Fibroblast of mammary gland (primary cell): ENCODE measurements at places on chromosomes 12 and 14.
A peak's percentile ranks its signal among the peaks of the same experiment; 100 is the strongest.

DNA sequence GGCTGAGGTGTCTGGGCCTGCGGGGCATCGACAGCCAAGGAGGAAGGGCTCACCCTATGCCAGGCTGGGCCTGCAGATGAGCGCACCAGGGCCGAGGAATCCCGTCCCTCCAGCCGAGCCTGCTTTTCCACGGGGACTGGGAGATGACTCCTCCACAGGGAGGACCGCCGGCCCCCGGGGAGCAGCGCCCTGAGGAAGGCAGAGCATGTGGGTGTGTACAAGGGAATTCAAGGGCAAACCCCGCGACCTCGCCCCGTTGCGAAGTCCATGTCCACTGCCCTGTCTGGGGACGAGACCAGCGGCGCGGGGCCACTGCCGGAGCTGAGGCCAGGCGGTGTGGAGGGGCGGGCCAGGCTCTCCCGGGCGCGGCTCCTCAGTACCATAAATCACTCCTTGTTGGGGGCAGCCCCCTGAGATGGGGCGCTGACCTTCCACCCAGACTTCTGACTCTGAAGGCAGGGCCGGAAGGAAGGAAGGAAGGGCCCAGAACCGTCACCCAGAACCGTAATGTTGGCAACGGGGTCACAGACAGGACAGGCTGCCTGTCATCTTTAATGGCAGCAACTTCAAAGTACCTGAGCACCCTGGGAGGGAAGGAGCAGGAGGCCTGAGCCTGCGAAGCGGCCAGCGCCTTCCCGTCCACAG is 52.5 kb downstream of the RNF34 start:
- no peak for DNase-seq

GRCh38 chr14:93538413-93538812 is 107.7 kb downstream of the UNC79 start:
- DNase-seq = peak; percentile 28

- no peak for DNase-seq
Observed at GRCh38 chr12:55745361-55746173, 2.6 kb downstream of the GDF11 start.

DNA sequence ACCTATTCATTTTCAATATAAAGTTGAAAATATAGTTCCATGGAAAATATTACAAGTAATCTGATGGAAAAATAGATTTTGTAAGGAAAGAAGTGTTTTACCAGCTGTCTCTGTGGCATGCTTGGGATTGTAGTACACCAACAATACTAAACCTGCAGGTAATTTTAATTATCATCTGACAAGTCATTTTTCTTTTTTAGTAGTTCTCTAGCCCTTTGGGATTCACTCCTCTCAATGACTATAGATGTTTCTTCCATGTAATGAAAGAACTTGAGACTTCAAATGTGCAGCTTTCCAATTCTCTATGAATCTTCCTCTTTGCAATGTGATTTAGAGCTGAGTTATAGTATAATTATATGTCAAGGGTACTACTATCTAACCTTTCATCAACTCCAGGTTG is 14.7 kb upstream of the LIN7A start:
- no peak for DNase-seq

- no peak for DNase-seq
Observed at GRCh38 chr12:122982477-122982815, 2.0 kb downstream of the ARL6IP4 start.

GRCh38 chr12:81797100-81797499 is 38.0 kb upstream of the PPFIA2 start:
- DNase-seq = peak; percentile 34

DNA sequence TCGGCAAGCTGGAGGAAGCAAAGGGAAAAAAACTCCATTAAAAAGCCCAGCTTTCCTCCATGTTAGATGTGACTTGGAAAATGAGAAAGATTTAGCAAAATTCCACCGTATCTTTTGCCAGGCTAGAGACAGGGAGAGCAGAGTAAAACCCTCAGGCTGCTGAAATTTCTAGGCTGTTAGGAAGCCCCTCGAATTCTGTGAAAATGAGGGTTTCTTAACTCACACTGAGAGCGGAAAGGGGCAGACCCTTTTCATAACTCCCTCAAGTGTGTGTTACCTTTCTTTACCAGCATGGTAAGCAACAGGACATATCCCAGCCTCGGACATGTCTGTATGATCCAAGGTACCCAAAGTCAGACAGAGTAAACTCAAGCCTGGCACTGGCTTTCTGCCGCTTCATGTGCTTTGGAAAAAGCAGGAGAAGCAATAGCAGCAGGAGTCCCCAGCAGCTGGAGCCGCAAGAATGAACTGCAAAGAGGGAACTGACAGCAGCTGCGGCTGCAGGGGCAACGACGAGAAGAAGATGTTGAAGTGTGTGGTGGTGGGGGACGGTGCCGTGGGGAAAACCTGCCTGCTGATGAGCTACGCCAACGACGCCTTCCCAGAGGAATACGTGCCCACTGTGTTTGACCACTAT is at the start of gene RHOJ:
Gene RHOJ, plus strand, starts transcription at position 37 of the 637 bp plus-strand sequence. Its CDS starts 427 bp downstream, at position 464.
- peak; percentile 2 for DNase-seq

GRCh38 chr14:89564989-89565388 is 148.0 kb upstream of the FOXN3 start:
- DNase-seq = no peak

DNA sequence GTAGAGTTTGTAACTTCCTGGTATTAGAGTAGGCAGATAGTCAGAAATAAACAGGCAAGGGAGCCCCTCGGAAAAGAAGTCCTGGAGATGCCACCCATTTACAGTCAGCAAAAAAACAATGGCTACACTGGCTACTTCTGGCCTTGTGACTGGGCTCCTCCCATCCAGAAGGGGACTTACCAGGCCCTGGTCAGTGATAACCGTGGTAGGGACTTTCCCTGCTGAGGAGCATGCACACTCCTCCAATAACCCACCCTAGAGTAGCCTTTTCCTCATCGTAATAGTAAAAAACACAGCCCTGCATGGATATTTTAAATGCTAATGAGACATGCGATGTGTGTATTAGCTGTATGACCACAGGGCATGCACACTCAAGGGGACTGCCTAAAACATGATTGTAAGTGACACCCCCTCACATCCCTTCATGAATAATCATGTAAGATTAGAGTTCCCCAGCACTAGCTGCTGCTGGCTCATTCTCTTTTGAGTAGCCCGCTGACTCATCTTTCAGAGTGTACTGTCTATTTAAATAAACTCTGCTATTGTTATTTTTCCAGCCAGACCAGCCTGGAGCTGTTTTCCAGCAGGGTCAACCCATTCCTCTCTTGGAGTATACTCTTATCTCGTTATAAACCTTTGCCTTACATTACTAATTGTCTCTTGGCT is 413.8 kb upstream of the TMTC1 start:
- peak; percentile 44 for DNase-seq

DNA sequence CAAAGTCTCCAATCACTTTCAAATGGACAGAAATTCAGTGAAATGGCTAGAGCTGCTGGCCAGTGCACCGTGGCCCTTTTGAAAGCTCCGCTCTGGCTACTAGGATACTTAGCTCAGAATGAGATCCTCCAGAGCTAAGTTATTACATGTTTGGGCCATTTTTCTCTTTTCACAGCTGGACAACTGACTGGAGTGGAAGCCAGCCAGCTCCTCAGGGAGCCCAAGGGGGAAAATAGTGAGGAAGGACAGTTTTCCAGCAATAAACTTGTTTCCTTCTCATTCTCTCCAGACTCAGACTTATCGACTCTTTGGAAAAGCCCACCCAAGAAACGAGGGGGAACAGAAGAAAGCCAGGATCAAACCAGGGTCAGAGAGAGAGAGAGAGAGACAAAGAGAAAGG is 266.0 kb downstream of the KSR2 start:
- DNase-seq = no peak

DNA sequence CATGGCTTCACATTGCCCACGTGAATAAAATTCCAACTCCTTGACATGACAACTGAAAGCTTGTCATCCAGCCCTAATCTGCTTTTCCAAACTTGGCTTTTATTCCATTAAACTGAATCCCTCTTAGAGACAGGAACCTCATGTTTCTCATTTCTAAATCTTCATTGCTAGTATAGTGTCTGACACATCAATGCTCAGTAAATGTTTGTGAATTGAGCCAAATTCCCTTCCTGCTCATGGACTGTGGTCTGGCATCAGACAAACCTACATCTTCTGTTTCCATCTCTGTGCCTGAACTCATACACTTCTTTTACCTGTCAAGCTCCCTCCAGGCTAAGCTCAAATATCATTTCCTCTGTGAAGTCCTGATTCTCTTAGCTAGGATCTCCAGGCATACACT is 4.3 kb upstream of the FKBP11 start:
- DNase-seq = no peak

DNA sequence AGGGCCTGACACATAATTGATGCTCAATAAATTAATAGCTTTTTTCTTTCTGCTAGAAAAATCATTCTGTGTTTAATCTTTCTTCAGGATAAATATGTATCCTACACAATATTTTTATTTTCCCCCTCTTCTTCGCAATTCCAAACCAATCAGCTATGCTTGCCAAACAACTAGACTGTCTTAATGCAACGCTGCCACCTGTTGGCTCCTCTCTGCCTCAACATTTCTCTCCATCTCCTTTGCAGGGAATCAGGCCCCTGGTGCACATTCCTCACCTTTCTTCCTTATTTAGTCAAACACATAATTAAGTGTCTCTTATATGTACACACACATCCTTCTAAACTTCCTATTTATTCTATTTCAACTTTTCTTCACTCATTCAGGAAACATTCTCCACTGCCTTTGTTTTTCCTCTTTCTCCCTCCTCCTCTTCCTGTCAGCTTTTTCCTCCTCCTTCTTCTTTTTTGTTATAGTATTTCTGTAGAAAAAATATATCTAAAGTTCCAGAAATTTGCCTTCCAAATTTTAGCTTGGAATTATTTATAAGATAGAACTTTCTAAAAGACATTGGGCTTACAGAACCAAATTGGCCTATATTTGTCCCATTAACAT is 406.0 kb downstream of the PRKD1 start:
- DNase-seq = peak; percentile 40

DNA sequence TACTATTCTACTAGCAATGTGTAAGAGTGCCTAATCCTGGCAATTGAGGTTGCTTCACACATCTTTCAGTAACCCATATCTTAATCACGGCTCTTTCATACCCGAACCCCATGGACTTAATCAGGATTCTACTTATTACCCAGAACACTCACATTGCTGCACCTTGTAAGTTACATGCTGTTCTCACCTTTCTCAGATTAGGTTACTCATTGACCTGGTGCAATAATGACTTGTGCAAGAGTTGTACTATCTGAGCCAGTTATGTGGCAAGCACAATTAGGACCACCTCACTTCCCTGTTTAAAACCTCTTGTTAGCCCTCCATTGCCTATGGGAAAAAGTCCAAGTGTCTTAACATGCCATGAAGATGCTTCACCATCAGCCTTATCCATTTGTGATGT is 306.7 kb upstream of the E2F7 start:
- peak; percentile 47 for DNase-seq

DNA sequence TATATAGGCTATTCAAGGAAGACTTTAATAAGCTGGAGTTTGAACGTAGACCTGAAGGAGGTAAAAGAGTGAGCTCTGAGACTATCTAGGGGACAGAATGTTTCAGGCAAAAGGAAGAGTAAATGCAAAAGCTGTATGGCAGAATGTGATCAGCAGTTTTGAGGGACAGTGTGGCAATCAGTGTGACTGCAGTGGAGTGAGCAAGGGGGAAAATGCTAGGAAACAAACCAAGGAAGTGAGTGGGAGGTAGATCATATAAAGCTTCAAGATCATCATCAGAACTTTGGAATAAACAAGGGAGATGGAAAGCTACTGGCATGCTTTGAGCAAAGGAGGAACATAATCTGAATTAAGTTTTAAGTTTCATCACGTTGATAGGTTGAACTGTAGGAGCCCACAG is 67.5 kb upstream of the BTG1 start:
- no peak for DNase-seq

GRCh38 chr14:49851813-49852212 is 775 bp downstream of the NEMF start:
- no peak for DNase-seq

GRCh38 chr12:26101350-26101734 is 23.5 kb downstream of the BHLHE41 start:
- no peak for DNase-seq

- no peak for DNase-seq
Observed at GRCh38 chr12:4440187-4440941, 5.3 kb downstream of the FGF6 start.

GRCh38 chr12:5899675-5900074 is 45.4 kb downstream of the ANO2 start:
- no peak for DNase-seq

GRCh38 chr14:69320581-69321365 is 60.8 kb downstream of the GALNT16 start:
- no peak for DNase-seq

- DNase-seq = peak; percentile 75
Observed at GRCh38 chr12:25328072-25328712, 77.5 kb upstream of the KRAS start.

DNA sequence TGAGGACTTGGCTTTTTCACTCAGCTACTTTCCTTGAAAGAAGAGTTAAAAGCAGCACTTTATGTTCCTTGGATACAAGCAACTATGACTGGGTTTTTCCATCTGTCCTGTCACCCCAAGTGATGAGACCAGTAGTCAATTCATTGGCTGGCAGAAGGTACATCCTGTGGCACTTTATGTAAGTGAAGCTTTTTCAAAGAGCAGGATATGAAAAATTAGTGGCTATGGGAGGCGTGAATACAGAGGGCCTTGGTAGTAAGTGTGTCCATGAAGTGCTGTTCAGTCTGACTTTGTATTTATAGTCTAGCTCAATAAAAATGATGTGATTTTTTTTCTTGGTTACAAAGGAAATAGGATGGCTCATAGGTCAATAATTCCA is 68.8 kb downstream of the DRAM1 start:
- no peak for DNase-seq

DNA sequence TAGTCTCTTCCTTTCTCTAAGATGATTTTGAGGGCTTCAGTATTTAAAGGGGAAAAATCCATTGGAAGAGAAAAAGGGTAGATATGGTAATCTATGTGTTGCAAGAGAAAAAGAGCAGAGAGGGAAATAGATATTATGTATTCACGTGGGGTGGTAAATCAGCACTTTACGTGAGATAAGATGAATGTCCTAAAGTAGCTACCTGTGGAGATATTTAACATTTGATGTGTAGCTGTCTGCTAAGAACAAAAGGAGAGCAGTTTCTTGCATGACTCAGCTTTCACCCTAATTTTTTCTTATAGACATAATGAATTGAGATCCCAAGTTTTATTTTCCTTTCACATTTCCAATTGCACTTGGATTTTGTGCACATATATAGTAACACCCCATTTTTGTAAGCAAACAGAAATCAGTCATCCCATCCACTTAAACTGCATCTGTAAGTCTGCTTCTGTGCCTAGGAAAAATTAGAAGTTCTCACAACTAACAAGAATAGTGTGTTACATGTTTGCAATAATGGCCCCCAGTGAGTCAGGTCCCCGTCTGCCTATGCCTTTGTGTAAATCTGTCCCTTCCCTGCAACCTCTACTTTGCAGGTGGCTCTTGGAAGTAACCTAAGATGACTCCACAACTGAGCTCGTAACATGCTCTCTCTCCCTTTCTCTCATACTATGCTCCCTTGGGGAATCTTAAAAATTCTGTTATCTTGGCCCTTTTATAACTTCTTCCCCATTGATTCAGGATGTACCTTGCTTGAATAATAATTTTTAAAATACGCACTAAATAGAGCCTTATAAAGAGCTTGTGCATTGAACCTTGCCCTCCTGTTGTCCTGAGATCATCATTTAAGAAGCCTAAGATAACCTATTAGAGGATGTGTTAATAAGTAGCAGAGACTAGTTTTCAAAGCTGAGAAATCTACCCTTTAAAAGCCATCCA is 3.7 kb downstream of the TMTC3 start:
- DNase-seq = no peak

GRCh38 chr12:53204351-53204750 is 2.7 kb downstream of the ITGB7 start:
- DNase-seq = no peak

- DNase-seq = peak; percentile 5
Observed at GRCh38 chr14:51139121-51139681, 44.3 kb upstream of the TRIM9 start.

GRCh38 chr14:91354979-91355685 is 62.5 kb downstream of the CCDC88C start:
- DNase-seq = no peak
